ENCODE measurements at places on chromosomes 1 and 21.
A peak's percentile ranks its signal among the peaks of the same experiment; 100 is the strongest.

DNA sequence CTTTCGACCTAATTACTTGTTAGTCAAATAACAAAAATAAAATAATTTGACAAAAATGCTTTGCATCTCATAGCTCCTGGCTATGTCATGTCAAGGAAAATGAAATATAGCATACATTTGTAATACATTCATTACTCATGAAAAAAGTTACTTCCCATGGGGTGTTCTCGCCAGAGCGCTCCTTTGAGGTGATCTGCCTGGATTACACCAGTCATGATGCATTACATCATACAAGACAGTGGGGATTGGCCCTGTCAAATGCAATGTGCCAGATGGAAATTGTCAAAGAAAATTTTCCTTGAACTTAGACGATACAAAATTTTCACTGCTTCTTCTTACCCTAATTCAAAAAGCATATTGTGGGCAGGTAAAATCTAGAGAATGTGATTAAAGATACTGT is 215.6 kb upstream of the B3GALT2 start:
- DNase-seq, result no peak

DNA sequence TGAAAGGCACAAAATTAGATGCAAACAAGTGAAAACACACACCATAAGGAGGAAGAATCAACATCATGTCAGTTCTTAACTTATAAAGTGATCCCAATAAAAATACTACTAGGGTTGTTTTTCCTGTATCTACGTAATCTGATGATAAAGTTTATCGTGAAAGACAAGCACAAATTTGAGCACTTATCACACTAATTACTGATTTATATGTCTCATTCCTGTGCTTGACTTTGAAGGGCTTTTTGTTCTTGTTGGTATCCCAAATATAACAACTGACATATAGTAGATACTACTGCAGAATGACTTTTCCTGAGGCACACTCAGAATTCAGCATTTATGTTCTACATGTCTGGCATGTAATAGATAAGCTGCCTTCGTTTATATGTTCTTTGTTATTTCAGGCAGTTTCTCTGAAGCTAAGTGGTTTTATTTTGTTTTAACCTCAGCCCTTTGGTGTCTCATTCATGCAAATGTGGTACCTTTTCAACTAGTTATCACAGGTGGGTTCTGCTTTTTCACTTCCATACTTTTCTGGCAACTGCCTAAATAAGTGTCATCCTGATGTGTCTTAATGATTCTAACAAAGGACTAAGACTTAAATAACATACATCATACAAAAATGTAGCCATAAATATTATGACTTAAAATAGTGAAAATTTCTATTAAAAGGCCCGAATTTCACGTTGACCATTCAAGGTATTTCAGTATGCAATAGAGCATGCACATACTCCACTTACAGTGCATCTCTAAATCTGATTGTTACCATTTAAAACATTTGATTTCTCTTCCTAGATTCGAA is 73.2 kb downstream of the LRRC8C start:
- DNase-seq, result no peak

GRCh38 chr1:113223546-113223945 is 150.5 kb downstream of the LRIG2 start:
- DNase-seq, result no peak

DNA sequence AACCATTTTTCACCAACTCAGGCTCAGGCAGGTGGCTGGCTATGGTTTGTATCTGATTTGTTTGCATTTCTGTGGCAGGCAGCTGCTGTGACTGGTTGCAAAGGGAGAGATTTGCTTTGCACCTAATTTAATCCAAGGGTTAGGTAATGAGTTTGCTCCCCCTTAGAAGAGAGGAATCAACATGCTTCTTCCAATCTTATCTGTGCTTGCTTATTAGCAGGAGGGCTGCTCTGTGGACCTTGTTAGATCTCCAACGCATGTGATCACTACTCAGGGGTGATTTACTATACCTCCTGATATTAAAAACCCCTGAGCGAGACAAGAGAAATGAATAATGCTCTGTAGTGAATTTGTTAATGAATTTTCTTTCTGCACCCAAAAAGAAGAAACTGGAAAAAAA is 20.5 kb downstream of the OLFML3 start:
- DNase-seq, result no peak

DNA sequence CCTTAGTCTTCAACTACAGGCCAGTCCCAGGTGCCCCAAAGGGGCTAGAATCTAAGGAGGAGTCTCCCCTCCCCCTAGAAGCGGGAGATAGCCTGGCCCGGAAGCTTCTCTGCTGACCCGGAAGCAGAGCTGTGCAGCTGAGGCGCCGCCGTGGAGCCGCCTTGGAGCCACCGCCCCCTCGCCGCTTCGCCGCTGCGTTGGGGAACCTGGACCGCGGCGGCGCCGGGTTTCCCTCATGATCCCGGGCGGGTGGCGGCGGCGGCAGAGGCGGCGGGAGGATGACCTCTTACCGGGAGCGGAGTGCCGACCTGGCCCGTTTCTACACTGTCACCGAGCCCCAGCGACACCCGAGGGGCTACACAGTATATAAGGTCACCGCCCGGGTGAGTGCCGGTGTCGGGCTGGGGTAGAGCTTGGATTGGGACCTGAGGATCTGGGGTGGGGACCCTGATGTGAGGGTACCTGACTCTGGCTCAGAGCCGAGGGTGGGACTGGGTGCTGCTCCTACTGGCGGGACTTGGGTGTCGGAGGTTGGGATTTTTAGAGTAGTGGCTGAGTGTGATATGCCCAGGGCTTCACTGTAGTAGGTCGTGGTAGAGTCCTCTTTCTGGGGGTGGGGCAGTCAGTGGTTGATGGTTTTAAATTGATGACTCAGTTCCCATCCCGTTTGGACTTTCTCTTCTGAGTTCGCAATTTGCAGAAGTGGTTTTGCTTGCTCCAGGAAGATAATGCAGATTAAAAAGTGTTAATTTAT is at the start of gene RPS6KC1:
Gene RPS6KC1 (plus strand): TSS at position 115 of the 754 bp plus-strand sequence. CDS start 164 bp downstream, at position 279.
- peak; percentile 78 for DNase-seq

DNA sequence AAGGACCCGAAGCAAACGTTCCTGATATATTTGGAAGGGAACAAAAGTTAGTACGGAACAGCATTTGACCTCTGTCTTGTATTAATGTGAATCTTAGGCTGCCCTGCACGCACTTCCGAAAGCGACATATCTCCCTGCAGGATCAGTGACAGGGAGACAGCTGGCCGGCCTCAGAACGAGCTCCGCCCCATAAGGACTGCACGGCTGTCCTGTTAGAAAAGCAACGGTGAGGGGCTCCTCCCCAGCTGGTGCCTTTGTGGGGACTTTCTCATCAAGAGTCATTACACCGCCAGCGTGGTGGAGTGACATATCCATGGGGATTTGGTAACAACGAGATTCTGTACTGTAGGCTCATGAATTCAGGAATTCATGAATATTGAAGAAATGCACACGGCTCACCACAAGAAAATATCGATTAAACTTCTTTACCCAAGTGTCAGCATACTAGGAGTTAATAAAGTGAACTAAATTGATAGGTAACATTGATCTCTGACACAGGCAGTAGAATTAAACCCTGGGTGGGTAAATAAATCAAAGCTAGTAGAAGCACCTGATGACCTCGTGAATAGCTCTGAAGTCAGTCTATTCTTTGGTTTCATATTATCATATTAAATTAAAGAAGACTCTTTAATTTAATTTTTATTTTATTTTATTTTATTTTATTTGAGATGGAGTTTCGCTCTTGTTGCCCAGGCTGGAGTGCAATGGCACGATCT is 8.1 kb upstream of the GREM2 start:
- DNase-seq, result no peak

DNA sequence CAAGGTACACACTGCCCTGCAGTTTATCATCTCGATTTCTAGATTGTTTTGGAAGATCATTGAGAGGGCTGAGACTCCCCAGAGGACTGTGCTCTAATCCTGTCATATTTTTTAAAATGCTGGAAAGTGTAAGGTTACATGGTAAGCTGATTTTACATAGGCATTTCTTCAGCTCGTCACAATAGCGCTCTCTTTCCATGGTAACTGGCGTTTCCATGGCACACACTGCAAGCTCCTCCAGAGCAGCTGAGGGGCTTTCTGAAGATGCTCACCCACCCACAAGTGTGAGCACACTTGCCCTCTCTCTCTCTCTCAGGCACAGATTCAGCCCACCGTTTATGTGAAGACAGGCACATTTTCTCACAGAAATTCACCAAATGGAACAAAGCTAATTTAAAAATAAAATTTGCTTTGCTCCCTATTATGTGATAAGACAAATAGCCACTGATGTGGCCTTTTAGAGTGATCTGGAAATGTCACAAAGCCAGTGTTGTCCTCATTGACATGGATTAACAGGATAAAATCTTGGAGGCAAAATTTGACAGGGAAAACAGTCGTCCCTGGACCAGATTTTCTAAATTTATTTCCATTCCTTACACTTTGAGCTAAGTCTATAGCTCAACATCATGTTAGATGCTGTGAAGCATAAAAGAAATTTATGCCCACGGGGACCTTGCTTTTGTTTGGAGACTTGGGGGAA is 421.5 kb downstream of the RWDD3 start:
- DNase-seq, result no peak

- no peak for DNase-seq
Measured at GRCh38 chr1:176670853-176671252, 207.9 kb downstream of the PAPPA2 start.

GRCh38 chr1:25615172-25615541 is 1.4 kb upstream of the MAN1C1 start:
- DNase-seq, result no peak

DNA sequence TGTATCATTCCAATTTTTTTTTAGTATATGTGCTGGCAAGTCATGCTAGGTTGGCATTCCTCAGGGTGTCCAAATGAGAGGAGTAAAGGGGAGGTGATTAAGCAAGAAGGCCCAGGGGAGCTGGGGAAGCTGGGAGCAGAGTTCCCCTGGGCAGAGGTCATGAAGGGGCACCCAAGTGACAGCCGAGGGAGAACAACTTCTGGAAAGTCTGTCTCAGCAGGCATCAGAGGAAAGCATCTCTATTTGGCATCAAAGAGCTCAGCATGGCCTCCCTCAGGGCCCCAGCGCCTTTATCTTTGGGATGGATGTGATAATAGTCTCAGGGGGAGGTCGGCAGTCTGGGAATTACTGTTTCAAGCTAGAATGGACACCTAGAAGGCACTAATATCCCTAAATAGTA is 5.0 kb upstream of the ENO1 start:
- DNase-seq, result no peak

- no peak for DNase-seq
Measured at GRCh38 chr1:236997361-236997760, 6.9 kb downstream of the MT1HL1 start.

DNA sequence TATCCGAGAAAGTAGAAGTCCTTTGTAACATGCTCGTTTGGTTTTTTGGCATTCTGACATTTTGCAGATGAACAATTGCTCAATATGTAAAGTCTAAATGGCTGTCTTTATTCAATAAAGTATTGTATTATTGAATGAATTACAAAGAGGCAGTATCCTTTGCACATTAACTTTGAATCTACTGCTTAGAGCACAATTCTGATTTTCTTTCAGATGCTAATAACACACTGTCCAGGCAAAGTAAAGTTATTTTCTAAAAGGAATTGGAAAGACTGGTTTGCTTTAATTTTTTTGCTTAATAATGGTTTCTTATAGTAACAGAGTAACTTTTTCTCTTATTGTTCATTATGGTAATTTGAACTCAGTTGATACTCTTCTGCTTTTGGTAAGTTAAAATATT is 494.8 kb downstream of the RWDD3 start:
- no peak for DNase-seq

GRCh38 chr1:16254263-16254928 is 17.4 kb upstream of the CPLANE2 start:
- DNase-seq, result no peak

GRCh38 chr1:92933459-92933858 is 27.8 kb downstream of the DIPK1A start:
- no peak for DNase-seq

GRCh38 chr1:177230228-177231016 is 59.7 kb downstream of the BRINP2 start:
- no peak for DNase-seq

- DNase-seq, result no peak
Measured at GRCh38 chr1:9654051-9654833, 2.7 kb downstream of the PIK3CD start.

DNA sequence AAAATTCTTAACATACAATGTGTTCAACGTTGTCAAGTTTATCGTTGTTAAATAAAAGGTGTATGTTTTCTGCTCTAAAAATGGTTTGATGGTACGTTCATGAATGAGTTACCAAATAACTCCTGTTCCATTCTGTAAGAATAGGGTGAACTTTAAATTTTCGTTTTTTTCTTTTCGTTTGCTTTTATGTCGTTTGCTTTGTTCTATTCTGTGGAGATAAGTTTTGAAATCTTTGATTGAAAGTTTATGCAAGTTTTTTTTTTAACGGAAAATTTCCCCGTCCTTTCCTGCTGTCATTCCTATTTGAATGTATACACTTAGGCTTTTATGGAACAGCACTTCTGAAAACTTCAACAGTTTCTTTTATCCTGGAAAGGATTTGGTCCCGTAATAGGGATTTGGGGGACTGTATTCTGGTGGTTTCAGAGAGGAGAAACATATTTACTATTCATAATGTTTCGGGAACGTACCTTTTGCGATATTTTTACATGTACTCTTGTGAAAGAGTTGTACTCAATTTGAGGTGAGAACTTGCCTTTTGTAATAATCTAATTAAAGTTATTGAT is 1.7 kb downstream of the DR1 start:
- no peak for DNase-seq

DNA sequence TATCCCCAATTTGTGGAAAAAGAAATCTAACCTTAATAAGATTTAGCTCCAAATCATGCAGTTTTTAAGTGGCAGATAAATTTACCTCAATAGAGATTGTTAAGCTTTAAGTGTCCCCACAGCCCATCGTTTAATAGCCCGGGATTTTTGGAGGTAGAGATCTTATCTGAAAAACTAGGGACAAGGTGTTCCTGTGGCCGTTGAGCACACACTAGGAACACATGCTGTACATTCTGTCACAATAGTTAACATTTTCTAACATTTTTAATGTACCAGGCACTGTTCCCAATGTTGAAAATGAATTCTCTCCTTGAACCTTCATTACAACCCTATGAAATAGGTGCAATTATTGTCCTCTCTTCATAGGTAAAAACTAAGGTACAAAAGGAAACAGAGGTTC is 85.7 kb upstream of the PLD5 start:
- DNase-seq, result no peak
